ENCODE measurements at places on chromosomes 1 and 21. TPM values are rescaled to one million over a fixed set of nuclear protein-coding genes. Genes with fewer than 3 reads are reported as not detected.

The LAX1 gene
- total RNA-seq = not detected

The ORC1 gene
- total RNA-seq = 14.8 TPM

The CXADR gene
- total RNA-seq = 52.1 TPM

The PATJ gene
- 83.1 TPM for total RNA-seq

The SPEN gene
- 79.4 TPM for total RNA-seq

Measured in type B pancreatic cell (in vitro differentiated cells).